ENCODE measurements at places on chromosomes 5 and 9.

- no peak for DNase-seq
Observed at GRCh38 chr5:56686337-56687195, 128.8 kb upstream of the MAP3K1 start.

- DNase-seq = no peak
Observed at GRCh38 chr9:2390028-2390427, 231.6 kb upstream of the VLDLR start.

DNA sequence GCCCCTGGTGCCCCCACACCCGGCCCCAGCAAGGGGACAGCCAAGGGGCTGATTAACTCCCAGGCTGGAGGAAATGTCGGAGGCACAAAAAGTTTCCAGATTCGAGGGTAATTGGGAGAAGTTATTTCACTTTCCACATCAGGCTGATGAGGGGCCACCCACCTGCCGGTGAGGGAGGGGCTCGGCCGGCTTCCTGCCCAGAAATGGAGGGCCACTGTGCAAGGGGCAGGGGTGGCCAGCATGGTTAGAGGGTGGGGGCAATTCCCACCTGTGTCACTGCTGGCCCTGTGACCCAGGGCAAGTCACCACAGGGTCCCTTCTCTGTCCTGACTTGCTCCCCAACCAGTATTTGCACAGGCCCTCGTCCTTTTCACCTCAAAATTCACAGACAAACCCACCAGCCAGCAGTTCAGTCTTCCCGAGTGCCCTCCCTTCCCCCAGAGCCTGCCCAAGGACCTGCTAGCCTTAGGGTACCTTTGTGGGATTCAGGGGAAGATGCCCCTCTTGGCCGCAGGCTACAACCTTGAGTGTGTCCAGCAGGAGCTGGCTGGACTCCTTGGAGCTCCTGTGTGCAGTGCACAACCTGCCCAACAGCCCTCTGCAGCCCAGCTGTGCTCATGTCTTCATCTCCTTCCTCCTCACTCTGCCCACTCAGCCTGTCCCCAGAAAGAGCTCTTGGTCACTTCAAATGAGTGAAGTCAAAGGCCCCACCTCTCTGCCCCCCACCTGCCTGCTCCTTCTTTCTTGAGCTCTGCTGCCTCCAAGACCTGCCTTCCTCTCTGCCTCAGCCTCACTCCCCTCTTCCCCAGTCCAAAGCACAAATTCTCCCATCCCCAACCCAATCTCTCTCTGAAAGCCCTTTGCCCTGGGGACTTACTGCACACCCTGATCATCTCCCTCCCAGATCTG, 130.5 kb downstream of the BARX1 start:
- DNase-seq = no peak

GRCh38 chr5:72847989-72848473, 31.6 kb downstream of the TNPO1 start:
- peak; percentile 78 for DNase-seq

DNA sequence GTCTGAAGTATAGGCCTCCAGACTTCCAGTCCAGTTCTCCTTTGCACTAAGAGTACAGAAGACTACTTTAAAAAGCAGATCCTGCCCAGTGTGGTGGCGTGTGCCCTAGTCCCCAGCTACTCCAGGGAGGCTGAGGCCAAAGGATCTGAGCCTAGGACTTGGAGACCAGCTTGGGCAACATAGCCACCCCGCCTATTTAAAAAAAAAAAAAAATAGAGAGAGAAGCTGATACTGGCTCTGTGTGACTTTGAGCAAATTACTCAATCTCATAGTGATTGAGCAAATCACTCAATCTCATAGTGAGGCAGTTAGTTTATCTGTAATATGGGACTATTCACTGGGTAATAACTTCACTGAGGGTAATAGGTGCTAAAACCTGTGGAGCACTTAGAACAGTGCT, 43.6 kb upstream of the KDM4C start:
- no peak for DNase-seq

Data from pulmonary artery endothelial cell (primary cell).